Uterus (tissue), 4 donors: ENCODE measurements at places on chromosomes 2 and 18. TPM values are rescaled to one million over a fixed set of nuclear protein-coding genes. Genes with fewer than 3 reads are reported as not detected.

The MAP2 gene
- total RNA-seq: 10.3 TPM

The LBX2 gene
- not detected for total RNA-seq

GRCh38 chr18:64337673-64338072 lies 188.8 kb upstream of the LINC00305 start:
- H3K4me3 ChIP-seq: no peak overlapping the region
- H3K27me3 ChIP-seq: no peaks in the 10 kb centered on the region
- H3K4me1 ChIP-seq: no peaks in the 10 kb centered on the region
- DNase-seq: no peak

DNA sequence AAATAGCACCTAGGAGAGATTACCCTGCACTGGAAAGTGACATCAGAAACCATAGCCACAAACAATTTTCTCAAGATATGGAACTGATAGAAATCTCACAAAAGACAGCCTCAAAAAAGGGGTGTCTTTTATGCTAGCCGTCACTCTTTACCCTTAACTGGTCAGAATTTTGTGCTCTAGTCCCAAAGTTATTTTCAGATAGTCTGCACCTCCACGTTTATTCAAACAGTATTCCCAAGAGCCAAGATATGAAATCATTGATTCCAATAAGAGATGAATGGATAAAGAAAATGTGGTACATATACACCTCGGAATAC lies 23.5 kb upstream of the PMAIP1 start:
- H3K27me3 ChIP-seq: no peaks in the 10 kb centered on the region
- DNase-seq: no peak
- H3K36me3 ChIP-seq: no peaks in the 10 kb centered on the region
- no peak overlapping the region for H3K27ac ChIP-seq
- no peaks in the 10 kb centered on the region for H3K4me1 ChIP-seq
